NCI-H524 treated with DMSO at 0.1 percent for 48 hours (cell line): ENCODE measurements at places on chromosomes 11 and 22.

GRCh38 chr11:127057126-127057525, 56.6 kb upstream of the KIRREL3 start:
- DNase-seq = peak; percentile 27

DNA sequence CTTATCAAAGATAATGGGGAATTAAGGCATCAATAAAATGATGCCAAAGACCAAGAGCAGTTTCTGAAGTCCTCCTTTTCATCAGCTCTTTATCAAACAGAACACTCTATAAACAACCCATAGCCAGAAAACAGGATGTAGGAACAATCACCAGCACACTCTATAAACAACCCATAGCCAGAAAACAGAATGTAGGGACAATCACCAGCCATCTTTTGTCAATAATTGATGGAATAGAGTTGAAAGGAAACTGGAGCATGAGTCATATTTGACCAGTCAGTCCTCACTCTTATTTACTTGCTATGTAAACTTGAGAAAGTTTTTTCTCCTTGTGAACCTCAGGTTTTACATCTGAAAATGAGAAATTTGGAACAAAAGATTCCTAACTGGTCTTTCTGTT, 10.0 kb downstream of the MS4A2 start:
- DNase-seq = no peak

GRCh38 chr11:65593518-65594414, 1.8 kb downstream of the KCNK7 start:
- no peak for DNase-seq

GRCh38 chr22:19291218-19291579, 320 bp downstream of the CLTCL1 start:
- DNase-seq = no peak

DNA sequence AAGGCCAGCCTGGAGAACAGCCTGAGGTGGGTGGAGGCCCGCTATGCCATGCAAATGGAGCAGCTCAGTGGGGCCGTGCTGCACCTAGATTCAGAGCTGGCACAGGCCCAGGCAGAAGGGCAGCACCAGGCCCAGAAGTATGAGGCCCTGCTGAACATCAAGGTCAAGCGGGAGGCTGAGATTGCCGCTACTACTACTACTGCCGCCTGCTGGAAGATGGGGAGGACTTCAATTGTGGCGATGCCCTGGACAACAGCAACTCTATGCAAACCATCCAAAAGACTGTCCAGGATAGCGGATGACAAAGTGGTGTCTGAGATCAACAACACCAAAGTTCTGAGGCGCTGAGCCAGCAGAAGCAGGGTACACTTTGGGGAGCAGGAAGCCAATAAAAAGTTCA, 3.1 kb upstream of the TMEM218 start:
- DNase-seq = no peak
